Naive thymus-derived CD4-positive, alpha-beta T cell (primary cell): ENCODE measurements at places on chromosomes 12 and 14. TPM values are rescaled to one million over a fixed set of nuclear protein-coding genes. Genes with fewer than 3 reads are reported as not detected.

The KLHL33 gene
- not detected in 2 replicates for total RNA-seq

The TNS2 gene
- 2.5 TPM for total RNA-seq

The CALM1 gene
- total RNA-seq = 611 TPM

DNA sequence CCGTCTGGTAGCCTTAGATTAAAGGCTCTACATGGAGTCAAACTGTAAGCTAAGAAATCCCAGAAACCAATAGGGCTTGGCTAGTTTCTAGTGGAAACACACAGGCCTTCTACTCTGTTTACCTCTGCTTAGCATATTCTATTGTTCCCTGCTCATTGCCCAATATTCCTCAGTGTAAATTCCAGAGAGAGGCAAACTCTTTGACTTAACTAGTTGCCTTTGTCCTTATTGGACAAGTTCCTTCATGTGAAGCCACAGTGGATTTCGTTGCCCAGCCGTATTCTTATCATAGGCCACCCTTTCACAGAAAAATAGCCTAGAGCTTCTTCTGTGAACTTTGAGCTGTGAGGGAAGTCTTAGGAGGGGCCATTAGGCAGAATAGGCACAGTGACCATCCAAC lies 186.1 kb downstream of the PLCZ1 start:
- no peak for DNase-seq

GRCh38 chr12:11959117-11959823 lies 111.5 kb upstream of the BCL2L14 start:
- no peak for DNase-seq

DNA sequence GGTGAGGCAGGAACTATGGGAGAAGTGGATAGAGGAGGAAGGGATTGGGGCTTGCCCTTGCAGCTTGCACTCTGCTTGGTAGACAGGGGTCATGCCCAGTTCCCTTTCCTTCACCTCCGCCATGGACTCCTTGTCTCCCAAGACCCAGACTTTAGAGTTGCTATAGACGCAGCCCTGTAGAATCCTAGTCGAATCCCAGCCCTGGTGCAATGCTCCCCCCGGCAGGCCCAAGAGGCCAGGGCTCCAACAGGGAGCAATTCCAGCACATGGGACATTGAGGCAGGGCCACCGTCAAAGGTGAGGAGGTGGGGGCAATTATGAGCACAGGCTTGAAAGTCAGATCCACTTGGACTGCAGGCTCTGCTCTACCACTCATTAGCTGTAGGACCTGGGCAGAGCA lies 29.5 kb upstream of the BCDIN3D start:
- DNase-seq = no peak

GRCh38 chr12:105659355-105660075 lies 329.0 kb downstream of the C12orf75 start:
- DNase-seq = no peak

DNA sequence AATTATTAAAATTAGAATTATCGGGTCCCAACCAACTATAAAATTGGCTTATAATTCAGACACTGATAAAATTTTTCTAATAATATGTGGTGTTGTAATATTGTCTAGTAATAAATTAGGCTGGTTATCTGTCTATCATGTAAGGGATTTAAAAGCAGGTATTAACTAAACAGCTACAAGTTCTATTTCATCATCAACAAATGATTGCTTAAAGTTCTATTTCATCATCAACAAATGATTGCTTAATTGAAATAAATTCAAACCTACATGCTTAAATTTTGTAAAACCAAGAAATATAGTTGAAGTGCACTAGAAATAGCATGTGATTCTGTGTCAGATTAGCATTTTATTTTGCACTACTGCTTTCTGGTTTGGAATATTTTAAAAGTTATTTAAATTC lies 34.1 kb downstream of the SLCO1A2 start:
- DNase-seq = no peak

DNA sequence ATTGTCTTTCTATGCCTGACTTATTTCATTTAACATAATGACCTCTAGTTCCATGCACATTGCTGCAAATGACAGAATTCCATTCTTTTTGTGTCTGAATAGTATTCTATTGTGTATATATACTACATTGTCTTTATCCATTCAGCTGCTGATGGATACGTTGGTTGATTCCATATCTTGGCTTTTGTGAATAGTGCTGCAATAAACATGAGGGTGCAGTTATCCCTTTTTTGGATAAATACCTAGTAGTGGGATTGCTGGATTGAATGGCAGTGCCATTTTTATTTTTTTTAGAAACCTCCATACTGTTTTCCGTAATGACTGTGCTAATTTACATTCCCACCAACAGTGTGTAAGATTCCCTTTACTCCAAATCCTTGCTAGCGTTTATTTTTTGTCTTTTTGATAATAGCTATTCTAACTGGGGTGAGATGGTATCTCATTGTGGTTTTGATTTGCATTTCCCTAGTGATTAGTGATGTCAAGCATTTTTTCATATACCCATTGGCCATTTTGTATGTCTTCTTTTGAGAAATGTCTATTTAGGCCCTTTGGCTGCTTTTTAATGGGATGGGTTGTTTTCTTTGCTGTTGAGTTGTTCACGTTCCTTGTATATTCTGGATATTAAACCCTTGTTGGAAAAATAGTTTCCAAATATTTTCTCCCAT lies 2.3 kb downstream of the OAS2 start:
- DNase-seq = peak; percentile 44

DNA sequence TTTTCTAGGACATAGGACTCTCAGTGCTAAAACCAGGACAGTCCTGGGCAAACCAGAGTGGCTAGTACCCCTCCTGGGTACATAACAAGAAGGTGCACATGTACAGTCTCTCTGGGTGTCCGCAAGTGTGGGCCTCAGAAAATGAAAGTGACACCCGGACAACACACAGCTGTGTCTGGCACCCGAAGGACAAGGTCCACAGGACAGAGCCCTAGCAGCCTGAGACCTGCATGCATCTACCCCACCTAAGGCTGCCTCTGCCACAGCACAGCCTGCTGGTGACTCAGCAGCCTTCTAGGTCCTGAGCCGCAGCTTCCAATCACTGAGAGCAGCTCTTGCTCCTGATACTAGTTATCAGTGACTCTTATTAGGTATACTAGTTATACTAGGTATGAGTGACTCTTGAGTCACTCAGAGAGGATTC lies 784.1 kb upstream of the TBX3 start:
- DNase-seq = no peak

DNA sequence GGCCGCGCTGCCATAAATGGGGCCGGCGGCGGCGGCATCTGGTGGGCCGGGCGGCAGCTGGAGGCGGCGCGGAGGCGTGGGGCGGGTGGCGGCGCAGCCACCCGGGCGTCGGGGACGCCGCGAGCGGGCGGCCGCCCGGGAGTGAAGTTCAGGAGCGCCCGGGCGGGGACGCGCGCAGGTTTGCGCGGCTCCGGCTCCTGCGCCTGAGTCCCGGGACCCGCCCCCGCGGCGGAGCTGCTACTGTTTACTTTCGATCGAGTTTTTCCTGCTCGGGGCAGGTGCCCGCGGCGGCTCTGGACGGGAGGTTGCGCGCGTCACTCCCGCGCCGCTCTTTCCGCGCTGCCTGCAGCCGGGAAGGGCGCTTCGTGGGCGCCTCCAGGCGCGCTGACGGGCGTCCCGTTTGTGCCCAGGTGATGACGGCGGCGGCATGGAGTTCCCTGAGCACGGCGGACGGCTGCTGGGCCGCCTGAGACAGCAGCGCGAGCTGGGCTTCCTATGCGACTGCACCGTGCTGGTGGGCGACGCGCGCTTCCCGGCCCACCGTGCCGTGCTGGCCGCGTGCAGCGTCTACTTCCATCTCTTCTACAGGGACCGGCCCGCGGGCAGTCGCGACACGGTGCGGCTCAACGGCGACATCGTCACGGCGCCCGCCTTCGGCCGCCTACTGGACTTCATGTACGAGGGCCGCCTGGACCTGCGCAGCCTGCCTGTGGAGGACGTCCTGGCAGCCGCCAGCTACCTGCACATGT lies at the start of gene ZBTB42:
ZBTB42 (plus strand) TSS at position 331 of the 749 bp plus-strand sequence; CDS start at position 428, 97 bp downstream.
- DNase-seq = peak; percentile 76

DNA sequence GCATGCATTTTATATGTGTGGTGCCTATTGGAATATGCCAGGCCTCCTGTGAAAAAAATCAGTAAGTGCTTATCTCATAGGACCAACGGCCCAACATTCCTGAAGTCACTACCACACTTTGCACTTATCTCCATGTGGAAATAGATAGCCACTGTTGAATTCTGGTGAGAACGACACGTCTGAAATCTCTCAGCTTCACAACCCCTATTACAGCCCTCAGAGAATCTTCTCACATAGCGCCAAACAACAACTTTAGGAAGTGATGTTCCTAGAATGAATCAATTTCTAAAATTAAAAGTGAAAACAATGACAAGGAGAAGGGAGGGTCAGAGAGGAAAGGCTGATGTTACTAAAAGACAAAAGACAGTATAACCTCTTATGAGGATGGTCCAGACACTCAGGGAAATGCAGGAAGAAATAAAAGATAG lies 270.8 kb upstream of the BTG1 start:
- DNase-seq = no peak

GRCh38 chr14:55123852-55124639 lies 5.0 kb upstream of the LGALS3 start:
- DNase-seq = no peak

GRCh38 chr12:57332646-57333312 lies 81.8 kb upstream of the STAC3 start:
- no peak for DNase-seq

GRCh38 chr14:20328705-20329104 lies 4.4 kb downstream of the CCNB1IP1 start:
- DNase-seq = no peak

- DNase-seq = no peak
These were observed 345.2 kb upstream of the KITLG start for GRCh38 chr12:88925454-88925853.
